ENCODE measurements at places on chromosomes 1 and 21.
A peak's percentile ranks its signal among the peaks of the same experiment; 100 is the strongest.

DNA sequence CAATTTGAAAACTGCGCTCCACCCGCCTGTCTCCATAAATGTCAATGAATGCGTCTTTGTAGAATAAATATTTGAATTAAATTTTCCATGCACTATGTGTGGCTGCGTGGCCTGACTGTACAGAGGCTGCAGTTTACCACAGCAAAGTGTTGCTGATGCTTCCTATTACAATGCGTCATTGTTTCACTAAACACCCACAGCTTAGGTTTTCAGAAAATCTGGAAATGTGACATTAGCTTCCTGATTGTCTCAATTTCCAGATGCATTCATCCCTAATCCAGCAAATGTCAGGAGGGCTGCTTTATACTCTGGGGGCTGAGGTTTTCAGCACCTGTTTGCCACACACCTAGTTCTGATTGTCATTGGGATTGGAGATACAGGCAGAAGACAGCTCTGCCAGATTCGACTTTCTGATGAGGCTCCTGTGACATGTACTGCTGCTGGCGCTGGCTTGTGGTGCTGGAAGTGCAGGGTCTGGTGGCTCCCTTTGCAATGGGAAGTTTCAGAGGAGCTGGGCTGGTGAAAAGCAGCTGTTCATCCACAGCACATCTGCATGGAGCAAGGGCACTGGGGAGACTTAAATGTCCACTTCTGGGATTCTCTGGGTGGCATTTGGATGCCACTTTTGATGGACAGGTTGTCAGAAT is 40.0 kb downstream of the URB2 start:
- DNase-seq, result no peak

DNA sequence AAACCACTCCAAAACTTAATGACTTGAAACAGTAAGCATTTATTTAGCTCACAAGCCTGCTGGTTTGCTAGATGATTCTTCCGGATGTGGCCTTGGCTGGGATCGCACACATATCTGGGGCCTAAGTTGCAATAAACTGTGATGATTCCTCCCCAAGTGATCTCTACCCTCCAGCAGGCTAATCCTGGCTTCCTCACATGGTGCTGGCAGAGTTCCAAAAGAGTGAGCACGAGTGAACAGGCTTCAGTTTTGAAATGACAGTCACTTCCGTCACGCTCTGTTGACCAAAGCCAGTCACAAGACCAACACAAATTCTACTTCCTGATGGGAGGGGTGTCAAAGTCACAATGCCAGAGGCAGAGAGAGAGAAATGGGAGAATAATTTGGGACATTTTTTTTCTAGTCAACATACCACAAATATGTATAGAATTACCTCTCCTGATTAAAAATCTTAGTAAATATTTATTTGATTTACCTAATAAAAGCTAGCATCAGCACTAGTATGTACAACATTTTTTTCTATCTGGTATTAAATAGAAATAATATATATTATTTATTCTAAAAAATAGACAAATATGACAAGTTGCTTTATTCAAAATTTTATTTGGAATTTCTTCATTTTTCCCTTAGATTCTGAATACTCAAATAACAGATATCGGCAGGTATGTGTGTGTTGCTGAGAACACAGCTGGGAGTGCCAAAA is 292.7 kb downstream of the TPR start:
- peak; percentile 50 for DNase-seq

GRCh38 chr1:46714976-46715375 is 3.9 kb downstream of the EFCAB14 start:
- no peak for DNase-seq

DNA sequence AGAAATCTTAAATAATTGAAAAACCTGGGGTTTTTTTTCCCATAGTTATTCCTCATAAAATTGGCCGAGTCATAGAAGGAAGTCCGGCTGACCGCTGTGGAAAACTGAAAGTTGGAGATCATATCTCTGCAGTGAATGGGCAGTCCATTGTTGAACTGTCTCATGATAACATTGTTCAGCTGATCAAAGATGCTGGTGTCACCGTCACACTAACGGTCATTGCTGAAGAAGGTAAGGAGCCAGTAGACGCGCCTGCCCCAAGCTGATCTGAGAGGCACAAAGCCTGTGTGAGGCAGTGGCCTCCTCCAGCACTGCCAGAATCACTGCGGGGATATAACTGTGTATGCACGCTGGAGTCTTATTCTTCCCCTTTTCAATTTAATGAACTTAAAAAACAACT is 100.3 kb downstream of the PHTF1 start:
- DNase-seq, result no peak

DNA sequence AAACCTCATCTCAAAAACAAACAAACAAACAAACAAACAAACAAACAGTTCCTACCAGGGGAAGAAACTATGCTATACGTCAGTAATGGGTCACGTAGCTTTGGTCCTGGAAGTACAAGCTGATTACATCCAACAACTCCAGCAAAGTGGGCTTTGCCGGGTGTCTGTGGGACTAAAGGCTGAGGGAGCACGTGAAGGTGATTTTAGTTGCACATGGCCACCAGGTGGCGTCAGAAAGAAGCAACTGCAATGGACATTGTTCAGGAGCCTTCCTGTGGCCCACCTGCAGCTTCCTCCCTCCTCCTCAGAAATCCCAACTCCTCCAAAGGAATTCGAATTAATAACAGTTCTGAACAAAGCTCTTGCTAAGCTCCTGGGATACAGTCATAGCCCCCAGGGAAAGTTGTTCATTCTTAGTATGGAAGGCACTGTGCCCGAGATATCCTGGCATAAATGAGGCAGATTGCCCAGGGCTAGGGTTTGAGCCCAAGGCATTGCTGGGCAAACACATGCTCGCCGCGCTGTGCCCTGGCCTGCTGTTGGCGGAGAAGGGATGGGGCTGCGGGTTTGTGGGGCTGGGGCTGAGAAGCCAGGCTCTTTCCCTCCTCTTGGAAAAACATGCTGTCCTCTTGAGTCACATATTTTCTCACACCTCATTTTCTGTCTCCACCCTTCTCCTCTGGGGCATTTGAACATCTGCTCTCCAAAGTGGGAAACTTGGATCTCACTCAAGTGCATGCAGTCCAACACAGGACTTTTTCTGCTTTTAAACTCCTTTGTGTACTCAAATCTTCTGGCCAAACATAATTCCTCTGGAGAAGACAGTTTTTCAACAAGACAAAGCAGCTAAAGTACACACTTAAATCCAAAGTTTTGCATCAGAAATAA is 28.6 kb downstream of the AKNAD1 start:
- peak; percentile 74 for DNase-seq

GRCh38 chr1:105700723-105701122 is 1355.8 kb upstream of the PRMT6 start:
- no peak for DNase-seq

DNA sequence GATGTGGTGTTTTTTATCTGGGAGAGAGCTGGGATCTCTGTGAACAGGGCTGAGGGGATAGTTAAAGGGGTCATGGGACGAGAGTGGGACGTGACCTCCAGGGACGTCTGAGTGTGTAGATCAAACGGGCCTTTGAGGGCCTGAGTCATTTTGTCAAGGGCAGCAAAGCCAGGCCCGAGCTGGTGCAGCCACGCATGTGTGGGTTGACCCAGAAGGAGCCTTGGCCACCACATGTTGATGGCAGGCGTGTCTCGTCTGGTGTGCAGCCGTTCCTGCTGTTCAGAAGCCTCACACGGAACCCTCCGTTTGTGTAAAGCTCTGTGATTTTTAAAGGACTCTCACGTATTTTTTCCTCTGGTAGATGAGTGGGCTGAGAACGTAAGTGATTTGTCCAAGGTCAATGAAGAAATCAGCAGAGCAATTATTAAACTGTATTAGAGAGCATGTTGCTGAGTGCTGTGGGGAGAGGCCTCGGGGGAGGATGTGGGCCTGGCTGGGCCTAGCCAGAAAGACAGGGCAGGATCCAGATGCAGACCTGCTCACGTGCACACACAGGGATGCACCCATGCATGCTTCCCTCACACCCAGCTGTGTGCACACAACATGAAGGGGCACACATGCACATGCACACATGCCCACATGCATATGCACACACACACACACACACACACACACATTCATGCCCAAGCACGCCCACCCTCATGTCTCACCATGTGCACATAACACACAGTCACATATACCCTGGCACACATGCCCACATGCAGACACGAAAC is 89.8 kb downstream of the AJAP1 start:
- DNase-seq, result no peak

DNA sequence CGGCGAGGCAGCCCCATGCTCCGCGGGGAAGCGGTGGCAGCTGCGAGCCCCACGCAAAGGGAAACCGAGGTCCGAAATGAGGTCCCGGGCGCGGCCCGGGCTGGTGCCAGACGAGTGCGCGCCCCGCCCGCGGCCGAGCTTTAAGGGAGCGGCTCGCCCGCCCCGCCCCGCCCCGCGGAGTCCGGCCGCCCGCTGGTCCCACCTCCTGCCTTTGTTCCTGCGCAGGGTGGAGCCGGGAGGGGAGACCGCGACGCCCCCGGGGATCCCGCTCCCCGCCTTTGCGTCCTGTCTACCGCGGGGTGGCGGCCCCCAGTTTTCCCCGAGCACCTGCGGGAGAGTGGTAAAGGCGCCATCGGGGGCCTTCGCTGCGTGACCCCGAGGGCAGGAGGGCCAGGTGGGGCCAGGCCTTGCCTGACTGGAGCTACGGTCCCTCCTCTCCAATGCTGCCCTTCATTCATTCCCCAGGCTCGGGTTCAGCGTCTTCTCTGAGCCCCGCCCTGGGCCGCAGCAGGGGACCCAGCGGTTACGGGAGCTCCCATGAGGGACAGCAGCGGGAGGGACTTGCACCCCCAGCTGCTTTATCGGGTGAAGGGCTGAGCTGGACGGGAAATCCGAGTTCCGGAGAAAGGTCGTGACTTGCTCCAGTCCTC is at the start of gene HES2:
Gene HES2, minus strand, starts transcription at position 116 of the 650 bp plus-strand sequence. Its CDS starts 99 bp downstream, at position 17.
- DNase-seq, result no peak

- DNase-seq, result no peak
These were observed 69.8 kb downstream of the TPR start for GRCh38 chr1:186304982-186305949.
